ENCODE measurements at places on chromosomes 4 and X.
A peak's percentile ranks its signal among the peaks of the same experiment; 100 is the strongest.

GRCh38 chr4:152132776-152133175 is 372.0 kb upstream of the GATB start:
- DNase-seq, result no peak

DNA sequence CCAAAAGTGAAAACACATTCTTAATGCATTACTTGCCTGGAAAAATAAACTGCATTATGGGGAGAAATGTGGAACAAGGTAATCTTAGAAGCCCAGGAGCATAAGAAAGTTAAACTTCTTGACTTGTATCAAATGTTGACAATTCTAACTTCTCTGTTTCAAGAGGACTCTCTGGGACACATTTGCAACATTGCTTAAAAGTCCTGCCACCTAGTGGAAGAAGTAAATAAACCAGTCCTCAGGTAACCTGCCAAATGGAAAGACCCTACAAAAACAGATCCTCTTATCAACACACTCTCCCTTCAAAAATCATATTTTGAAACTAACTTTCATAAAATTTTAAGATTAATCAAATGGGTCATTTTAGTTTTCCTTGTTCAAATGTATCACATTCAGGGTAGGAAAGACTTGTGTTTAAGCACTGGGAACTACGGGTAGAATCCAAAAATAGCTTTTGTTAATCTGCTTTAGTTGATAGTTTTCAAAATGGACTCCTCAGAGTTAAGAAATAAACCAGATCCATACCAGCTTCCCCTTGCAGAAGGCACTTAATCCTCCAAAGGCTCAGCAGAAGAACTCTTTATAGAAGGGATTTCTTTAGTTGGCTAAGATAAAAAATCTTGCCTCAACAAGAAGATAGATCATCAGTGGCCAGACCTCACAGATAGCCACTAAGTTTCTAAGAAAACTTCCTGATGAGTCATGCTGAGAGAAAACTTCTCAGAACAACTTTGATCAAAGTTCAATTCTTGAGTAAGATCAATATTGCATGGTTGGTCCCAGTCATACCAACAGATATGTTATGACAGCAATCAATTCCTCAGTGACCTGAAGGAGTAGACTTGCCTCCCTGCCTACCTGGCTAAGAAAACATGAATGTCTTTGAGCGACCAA is 141.7 kb downstream of the HHIP start:
- peak; percentile 49 for DNase-seq

GRCh38 chrX:20205927-20206708 is 60.6 kb downstream of the RPS6KA3 start:
- no peak for DNase-seq

DNA sequence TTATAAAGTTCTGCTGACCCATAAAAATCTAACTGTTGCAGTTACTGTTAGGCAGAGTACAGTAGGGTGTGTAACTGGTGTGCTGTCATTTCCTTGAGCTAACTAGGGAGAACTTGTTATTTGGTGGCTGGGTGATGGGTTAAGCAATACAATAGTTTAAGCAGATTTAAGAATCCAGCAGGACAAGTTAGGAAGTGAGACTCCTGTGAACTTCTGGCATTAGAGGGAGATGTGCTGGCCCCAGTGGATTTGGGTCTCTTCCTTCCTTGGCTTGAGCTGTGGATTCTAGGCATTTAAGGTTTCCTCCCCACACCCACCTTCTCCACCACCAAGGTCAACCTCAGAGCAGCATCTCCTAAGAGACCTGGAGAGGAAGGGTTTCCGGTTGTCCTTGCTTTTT is 70.5 kb downstream of the CLCN5 start:
- DNase-seq, result no peak

DNA sequence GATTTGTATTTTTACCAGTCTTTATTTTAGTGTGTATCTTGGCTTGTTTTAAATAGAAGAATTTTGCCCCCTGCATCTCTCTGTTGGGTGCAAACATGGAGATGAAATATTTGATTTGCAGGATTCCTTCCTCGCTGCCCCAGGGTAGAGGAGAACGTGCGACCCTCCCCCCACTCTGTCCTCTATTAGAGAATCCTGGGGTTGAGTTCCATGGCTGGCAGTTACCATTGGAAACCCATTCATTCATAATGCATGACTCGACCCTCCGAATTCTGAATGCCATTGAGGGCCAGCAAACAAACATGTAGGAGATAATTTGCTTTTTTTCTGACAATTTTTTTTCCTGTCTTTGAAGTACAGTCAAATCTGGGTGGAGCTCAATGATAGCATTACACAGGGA is 53.7 kb downstream of the TRIM2 start:
- no peak for DNase-seq

GRCh38 chr4:157992038-157992705 is 180.7 kb downstream of the GASK1B start:
- DNase-seq, result peak; percentile 75
